ENCODE measurements at places on chromosomes 4 and X.

GRCh38 chr4:100082852-100083251, 107.4 kb downstream of the DDIT4L start:
- DNase-seq: no peak

GRCh38 chrX:142076633-142077032, 128.5 kb downstream of the MAGEC2 start:
- no peak for DNase-seq

DNA sequence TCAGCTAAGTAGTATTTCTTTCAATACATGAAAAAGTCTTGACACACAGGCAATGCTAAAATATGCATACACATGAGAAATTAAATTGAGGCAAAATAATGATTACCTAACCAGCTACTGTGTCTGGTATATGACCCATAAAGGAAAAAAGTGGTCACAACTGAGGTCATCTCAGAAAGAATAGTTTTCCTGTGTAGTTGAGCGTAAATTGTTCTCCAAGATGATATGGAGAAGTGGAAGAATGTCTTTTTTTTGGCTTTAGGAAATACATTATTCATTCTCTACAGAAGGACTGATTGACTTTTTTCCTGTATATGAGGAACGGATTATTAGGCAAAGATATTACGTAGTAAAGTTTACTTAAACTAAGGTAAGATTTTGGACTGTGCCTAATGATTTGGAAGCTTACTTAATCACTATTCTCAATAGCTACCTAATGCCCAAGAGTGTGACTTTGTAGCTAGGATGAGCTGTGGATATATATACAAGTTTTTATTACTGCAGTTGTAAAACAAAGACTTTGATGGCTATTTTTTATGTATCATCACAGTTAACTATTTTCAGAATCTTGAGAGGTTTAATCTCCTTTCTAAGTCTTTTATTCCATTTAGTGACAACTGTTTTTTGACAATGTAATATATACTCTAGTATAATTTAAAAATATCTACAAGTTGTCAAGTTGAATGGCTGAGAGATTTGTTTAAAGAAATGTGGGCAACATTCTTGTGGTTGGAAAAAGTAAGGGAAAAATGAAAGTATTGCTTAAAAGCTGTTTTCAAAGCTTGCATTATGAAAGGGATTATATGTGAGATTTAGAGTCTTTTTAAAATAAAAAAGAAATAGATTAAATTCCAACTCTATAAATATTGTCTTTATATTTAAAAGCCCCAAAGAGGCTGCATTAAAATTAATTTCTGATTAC, 100.2 kb downstream of the PDLIM5 start:
- no peak for DNase-seq

- no peak for DNase-seq
Measured at GRCh38 chr4:5118994-5119835, 67.9 kb downstream of the STK32B start.

DNA sequence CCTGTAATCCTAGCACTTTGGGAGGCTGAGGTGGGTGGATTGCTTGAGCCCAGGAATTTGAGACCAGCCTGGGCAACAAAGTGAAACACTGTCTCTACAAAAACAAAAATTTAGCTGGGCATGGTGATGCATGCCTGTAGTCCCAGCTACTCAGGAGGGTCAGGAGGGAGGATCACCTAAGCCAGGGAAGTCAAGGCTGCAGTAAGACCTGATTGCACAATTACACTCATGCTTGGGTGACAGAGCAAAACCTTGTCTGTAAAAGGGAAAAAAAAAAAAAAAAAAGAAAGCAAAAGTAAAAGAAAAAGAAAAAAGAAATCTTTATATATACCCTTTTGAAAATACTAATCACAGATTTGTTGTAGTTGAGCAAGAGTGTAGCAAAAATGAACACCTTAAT, 801.0 kb upstream of the IGFBP7 start:
- DNase-seq: no peak

DNA sequence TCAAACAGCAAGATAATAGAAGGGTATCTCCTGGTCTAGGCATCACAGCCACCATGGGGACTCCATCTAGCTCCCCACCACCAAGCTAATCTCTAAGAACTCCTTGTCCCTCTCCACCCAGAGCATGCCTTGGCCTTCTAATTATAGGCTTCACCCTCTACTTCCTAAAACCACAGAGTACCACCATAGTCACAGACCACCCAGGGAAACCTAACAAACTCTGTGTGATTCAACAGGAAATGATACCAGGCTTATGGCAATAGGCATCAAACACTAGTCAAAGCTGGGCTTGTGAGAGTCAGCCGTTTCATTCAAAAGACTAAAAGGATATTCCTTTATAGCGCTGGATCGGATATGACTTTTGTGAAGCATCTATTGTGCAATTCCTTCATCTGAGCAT, 91.5 kb upstream of the NALF2 start:
- no peak for DNase-seq

GRCh38 chrX:121028419-121028818, 19.0 kb upstream of the GLUD2 start:
- DNase-seq: no peak

GRCh38 chr4:52251864-52252263, 200.8 kb downstream of the SPATA18 start:
- DNase-seq: no peak

DNA sequence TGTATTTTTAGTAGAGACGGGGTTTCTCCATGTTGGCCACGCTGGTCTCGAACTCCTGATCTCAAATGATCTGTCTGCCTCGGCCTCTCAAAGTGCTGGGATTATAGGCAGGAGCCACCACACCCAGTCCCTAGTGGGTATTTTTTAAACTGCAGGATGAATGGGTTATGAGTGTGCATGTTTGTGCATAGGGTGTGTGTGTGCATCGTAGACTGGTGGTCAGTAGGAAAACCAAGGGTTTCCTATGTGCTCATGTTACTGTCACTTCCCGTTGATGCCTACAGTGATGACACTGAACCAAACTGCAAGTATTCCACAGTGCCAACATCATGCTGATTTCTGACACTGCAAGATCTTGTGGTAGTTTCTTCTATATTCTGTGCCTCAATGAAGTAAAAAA, 41.1 kb downstream of the DDIT4L start:
- no peak for DNase-seq

GRCh38 chrX:9566150-9566621, 101.3 kb downstream of the TBL1X start:
- DNase-seq: no peak

DNA sequence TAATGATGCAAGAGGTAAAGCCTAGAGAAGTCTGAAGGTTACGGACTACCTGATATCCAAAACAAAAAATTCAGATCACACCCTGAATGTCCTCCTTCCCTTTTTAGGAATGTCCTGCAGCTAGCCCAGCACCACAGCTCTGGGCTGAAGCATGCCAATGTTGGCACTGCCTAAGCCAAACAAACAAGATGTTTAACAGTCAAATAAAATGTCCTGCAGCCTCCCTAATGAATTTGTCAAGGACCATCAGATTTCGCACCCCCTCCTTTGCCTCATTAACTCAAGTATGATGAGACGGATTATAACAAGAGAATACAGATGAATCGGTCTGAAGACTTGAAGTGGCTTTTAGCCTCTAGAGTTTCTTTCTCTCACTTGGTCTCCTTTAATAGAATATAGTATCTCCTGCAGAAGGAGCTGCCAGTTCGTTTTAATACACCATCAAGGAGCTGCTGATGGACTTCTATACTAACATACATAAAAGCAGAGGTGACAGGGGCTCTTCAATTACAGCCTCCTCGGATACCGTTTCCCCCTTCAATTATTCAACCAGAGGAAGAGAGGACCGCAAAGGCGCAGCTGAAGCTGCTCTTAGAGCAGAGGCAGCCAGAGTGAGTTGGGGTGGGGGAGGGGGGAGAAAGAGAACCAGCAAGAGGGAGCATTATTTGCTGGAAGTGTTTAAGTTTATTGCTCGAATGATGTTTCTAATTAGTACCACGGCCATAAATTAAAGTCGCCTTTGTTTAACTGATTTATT, 3.0 kb upstream of the MAB21L2 start:
- DNase-seq: no peak

GRCh38 chr4:114057746-114058145, 78.3 kb upstream of the ARSJ start:
- no peak for DNase-seq

- peak; percentile 11 for DNase-seq
Measured at GRCh38 chrX:53279296-53280237, 1.8 kb downstream of the IQSEC2 start.

- DNase-seq: no peak
Measured at GRCh38 chr4:149264093-149264733, 551.4 kb downstream of the IQCM start.

GRCh38 chr4:81688085-81688484, 216.4 kb upstream of the RASGEF1B start:
- peak; percentile 11 for DNase-seq
